ENCODE measurements at places on chromosomes 13 and 19.

GRCh38 chr13:21676611-21677021, 5.7 kb downstream of the FGF9 start:
- DNase-seq, result no peak

- no peak for DNase-seq
Observed at GRCh38 chr13:85148009-85148408, 651.2 kb downstream of the SLITRK6 start.

DNA sequence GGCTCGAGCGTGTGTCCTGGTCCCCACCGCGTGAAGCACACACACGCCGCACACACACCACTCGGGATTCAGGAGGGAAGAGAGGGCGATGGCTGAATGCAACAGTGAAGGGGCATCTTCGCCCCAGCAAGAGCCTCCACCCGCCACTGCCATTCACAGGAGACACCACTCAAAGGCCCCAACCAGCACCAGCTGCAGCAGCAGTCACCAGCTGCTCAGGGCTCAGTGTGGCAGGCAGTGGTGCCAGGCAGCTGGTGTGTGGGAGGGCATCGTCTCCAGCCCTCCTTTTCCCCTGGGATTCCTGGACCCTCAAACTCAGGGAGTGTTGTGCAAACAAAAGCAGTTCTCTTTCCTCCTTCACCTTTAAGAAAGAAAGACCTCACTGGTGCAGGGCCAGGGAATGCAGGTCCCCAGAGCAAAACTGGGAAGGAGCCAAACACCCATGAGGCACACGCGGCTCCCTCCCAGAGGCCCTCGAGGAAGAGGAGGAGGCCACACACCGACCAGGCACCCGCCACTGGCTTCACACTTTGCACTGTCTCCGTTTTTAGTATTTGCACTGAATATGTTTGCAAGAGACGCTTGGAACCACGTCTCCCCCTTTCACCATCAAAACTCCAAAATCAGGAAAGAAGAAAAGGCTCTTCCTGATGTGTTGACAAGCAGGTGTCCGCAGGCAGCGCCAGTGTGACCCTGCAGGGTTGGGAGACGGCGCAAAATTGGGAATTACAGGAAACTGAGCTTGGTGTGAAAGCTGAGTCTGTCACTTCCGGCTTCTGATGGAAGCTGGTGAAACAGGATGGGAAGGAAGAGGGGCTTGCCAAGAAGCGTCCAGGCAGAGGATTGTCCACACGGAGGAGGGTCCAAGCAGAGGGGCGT, 26.4 kb upstream of the F7 start:
- DNase-seq, result no peak

DNA sequence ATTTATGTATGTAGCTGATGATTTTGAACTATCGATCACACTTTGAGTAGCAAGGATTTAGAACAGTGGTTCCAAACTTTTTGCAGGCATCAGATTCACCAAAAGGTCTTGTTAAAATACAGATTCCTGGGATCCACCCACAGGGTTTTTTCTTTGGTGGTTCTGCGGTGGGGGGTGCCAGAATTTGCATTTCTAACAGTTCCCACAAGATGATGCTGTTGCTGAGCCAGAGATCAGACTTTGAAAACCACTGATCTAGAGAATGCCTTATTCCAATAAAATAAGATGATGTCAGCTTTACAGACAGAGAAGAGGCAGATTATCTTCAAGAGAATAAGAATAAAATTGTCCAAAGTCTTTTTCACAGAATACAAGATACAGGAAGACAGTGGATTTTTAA, 80.9 kb upstream of the SHISA2 start:
- no peak for DNase-seq

- DNase-seq, result no peak
Observed at GRCh38 chr13:98543378-98544103, 33.4 kb downstream of the STK24 start.

- DNase-seq, result no peak
Observed at GRCh38 chr13:72004246-72004645, 137.2 kb upstream of the DACH1 start.

DNA sequence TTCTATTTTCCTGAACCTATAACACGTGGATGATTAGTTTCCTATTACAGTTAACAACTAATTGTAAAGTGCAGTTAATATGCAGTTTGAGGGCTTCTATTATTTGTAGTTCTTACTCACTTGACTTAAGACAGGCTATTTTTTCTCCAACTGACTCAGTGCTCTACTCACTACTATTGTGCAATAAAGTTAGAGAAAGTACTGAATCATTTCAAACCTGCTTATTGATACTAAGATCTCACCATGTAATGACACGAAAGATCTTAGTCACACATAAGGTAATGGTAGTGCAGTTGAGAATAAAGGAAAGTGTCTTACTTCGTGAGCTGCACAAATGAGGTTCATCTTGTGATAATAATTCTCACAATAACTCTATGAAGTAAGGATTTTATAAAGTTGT, 22.8 kb upstream of the ITM2B start:
- no peak for DNase-seq

- no peak for DNase-seq
Observed at GRCh38 chr13:82627183-82627582, 1255.1 kb downstream of the SLITRK1 start.

- DNase-seq, result no peak
Observed at GRCh38 chr13:108785844-108786243, 156.4 kb downstream of the MYO16 start.

- DNase-seq, result no peak
Observed at GRCh38 chr13:111289251-111289650, 31.2 kb upstream of the TEX29 start.

DNA sequence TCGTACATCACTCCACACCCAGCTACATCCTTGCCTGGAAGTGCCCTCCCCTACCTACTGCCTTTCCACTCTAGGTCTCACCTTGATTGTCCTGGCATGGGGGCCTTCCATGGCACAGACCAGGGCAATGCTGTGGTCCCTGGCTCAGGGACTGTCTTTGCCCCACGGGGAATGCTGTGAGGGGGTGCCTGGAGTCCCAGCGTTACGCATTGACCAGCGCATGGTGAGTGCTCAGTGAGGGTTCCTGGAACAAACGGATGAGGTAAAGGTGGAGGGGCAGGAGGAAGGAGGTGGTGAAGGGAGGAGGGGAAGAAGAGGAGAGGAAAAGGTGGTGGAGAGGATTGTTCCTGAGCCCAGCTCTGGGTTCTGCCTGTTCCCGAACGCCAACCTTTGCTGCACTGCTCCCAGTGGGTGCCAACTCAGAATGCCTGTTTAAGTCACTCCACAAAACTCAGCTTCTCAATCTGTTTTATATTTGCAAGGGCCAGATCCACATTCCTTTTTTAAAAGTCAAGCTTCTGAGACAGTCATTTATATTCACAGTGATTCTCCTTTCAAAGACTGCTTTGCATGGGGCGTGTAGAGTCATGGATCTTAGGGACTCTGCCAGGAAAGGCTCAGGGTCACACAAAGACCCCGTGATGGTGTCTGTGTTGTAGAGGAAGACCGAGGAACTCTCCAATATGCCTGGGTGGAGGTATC, 40.8 kb downstream of the CHST8 start:
- DNase-seq, result no peak

DNA sequence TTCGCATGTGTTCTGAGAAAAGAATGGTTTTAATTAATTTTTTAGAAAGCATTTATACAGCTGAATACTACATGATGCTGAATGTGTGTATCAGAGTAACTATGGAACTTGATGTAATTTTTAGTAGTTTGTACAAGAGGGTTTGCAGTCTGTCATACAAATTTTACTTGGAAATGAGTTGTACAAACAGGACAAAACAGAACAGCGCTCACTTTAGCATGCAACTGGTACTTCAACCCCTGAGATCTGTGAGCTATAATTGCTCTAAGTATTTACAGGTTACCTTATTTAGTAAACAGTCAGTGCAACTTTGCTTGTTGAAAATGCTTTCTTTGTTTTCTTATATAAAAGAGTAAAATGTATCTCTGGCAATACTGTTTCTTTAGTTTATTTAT, 706 bp downstream of the TNFRSF19 start:
- no peak for DNase-seq

- DNase-seq, result no peak
Observed at GRCh38 chr19:13865571-13866462, 11.1 kb upstream of the NANOS3 start.

DNA sequence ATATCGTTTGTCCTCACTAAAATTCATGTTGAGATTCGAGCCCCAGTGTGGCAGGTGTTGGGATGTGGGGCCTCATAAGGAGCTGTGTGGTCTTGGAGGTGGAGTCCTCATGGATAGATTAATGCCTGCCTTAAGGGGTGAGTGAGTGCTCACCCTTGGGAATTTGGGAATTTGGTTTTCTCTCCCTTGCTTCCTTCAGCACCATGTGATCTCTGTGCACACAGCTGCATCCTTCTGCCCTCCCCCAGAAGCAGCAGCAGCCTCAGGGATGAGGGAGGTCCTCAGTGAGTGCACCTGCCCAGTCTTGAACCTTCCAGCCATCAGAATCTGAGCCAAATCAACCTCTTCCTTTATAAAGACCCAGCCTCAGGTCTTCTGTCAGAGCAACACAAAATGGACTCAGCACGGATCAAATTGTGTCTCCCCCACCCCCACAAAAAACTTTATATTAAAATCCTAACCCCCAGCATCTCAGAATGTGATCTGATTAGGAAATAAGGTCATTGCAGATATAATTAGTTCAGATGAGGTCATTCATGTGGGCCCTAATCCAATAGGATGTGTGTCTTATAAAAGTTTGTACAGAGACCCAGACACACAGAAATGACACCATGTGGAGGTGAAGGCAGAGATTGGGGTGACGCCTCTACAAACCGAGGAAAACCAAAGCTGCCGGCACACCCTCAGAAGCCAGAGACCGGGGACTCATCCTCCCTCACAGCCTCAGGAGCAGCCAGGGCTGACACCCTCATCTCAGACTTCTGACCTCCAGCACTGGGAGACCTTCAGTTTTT, 12.9 kb downstream of the CYTH2 start:
- DNase-seq, result no peak

- no peak for DNase-seq
Observed at GRCh38 chr13:109904218-109904617, 117.8 kb upstream of the IRS2 start.

- peak; percentile 12 for DNase-seq
Observed at GRCh38 chr13:72255908-72256307, 388.9 kb upstream of the DACH1 start.

DNA sequence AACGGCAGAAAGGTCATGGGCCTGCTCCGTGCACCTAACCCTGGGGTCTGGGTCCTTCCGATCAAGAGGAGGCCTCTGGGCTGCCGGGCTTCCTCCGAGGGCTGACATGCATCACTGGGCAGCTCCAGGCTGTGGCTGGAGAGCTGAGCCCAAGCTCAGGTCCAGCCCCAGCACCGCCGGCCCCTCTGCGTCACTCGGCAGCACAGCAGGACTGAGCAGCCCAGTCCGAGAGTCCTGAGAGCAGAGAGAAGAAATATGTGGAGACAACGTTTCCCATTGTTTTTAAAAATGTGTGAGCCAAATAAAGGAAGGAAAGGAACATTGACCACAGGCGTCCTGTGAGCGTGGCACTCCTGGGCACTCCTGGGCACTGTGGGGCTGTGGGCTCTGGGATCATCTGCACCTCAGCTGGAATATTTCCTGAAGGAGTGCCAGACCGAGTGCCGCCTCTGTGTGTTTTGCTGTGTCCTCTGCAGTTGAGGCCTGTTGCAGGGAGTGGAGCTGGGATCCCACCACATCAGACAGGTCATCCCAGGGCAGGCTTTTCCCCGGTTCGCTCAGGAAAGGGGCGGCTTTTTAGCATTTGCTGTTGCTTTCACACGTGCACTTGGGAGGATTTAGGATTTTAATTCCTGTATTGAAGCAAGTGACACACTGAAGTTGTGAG, 37.8 kb upstream of the TFDP1 start:
- no peak for DNase-seq

DNA sequence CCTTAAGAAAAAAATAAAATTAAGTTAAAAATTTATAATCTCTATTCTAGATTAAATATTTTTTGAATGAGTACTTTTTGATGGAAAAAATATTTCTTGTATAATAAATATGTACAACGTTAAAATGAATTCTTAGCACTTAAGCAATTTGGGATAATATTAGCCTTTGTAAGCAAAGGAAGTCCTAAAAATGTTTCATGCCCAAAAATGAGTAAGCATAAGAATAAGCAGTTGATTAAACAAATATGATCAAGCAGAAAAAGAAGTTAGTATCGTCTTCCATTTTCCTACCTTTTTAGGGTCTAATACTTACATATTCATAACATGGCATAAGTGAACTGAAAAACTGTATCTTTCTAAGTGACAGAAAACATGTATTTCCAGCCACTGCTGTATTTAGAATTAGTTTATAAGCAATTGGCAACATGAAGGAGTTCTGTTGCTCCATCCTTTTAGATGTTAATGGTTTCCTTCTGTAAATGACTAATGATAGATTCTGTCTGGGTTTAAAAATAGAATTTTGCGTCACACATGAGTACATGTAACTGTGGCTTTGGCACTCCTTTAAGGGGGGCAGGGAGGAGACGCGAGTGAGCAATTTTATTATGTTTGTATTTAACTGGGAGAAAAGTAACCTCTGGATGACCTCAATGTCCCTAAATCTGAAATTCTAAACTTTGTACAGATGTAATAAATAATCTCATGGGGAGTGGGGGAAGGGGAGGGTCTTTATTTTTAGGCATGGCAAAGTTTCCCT, 237.4 kb downstream of the RGCC start:
- DNase-seq, result peak; percentile 80

DNA sequence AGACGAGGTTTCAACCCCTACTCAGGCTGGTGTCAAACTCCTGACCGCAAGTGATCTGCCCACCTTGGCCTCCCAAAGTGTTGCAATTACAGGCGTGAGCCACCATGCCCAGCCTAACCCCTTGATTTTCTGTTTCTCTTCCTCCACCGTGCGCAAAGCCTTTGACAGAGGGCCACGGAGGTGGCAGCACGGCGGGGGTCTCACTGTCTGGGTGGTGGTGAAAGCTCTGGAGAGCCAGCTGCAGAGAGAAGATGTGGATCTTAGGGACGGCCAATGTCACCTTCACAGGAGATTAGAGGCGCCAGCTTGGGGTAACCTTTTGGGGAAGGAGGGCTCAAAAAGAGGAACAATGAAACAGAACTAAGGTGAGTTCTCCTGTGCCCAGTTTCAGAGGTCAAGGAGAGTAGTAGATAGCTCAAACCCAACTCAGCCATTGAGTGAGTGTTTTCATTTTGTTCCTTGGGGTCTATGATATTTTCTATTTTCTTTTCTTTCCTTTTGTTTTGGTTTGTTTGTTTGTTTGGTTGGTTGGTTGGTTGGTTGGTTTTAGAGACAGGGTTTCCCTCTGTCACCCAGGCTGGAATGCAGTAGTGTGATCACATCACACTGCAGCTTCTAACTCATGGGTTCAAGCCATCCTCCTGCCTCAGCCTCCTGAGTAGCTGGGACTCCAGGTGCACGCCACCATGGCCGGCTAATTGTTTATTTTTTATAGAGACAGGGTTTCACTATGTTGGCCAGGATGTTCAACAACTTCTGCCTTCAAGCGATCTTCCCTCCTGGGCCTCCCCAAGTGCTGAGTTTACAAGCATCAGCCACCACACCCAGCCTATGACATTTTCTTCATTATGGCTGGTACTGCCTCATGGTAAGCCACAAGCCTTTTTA, 37.7 kb downstream of the GPR42 start:
- DNase-seq, result no peak

DNA sequence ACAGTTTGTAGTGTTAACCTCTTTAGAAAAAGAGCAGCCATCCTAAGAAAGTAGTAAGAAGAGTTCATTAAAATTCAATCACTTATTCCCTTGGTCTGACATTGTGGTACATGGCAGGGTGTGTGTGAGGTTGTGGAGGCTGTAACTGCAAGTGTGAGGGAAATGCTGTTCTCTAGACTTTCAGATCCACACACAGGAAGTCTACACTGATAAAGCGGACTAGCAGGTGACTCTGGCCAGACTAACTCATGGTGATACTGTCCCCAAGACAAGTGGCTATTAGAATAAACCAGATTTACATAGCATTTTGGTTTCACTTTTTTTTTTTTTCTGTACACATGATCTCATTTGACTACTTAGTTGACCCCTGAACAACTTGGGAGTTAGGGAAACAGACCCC, 10.0 kb downstream of the MTIF3 start:
- no peak for DNase-seq

Measured in right renal pelvis (tissue), 4 donors.